ENCODE measurements at places on chromosomes 3 and 15. TPM values are rescaled to one million over a fixed set of nuclear protein-coding genes. Genes with fewer than 3 reads are reported as not detected.

GRCh38 chr3:16031434-16031833 is 143.0 kb upstream of the GALNT15 start:
- no peak overlapping the region for H3K4me3 ChIP-seq
- no peaks in the 10 kb centered on the region for H3K36me3 ChIP-seq
- DNase-seq = no peak
- H3K27ac ChIP-seq = no peak overlapping the region
- no peaks in the 10 kb centered on the region for H3K4me1 ChIP-seq
- no peaks in the 10 kb centered on the region for H3K27me3 ChIP-seq

- peaks cover 62% of the 10 kb centered on the region for H3K4me1 ChIP-seq
- H3K27me3 ChIP-seq = no peaks in the 10 kb centered on the region
- H3K4me3 ChIP-seq = no peak overlapping the region
- no peaks in the 10 kb centered on the region for H3K36me3 ChIP-seq
Measured at GRCh38 chr3:46100812-46101211, 73.5 kb upstream of the XCR1 start.

DNA sequence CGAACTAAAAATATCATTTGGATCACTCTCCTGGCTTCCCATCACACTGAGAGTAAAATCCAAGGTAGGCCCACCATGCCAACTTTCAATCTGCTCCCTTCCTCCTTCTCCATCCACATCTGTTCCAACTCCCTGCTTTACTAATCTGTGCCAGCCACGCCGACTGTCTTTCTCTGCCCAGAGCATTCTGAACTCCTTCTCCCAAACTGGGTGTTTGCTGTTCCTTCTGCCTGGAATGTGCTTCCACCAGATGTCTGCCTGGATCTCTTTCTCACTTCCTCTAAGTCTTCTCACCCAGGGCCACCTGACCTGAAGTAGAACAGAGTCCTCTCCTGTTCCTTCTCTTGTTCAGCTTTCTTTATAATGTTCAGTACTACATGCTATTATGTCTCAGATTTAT is 5.6 kb upstream of the ARL8B start:
- H3K4me1 ChIP-seq = no peaks in the 10 kb centered on the region
- H3K4me3 ChIP-seq = no peak overlapping the region
- no peak for DNase-seq
- no peaks in the 10 kb centered on the region for H3K36me3 ChIP-seq
- H3K27me3 ChIP-seq = no peaks in the 10 kb centered on the region

CORO2B gene
- not detected for polyA plus RNA-seq

Measured in CD8-positive, alpha-beta memory T cell (primary cell).